ENCODE measurements at places on chromosomes 2 and 18. TPM values are rescaled to one million over a fixed set of nuclear protein-coding genes. Genes with fewer than 3 reads are reported as not detected.

The AQP12B gene
- not detected for total RNA-seq

The FAM124B gene
- 11.5 TPM for total RNA-seq

The CRYGC gene
- not detected for total RNA-seq

The GPAT2 gene
- 2.3 TPM for total RNA-seq

The TMX3 gene
- total RNA-seq = 63.9 TPM

The ERBB4 gene
- 78.7 TPM for total RNA-seq

The SLC5A7 gene
- total RNA-seq = 14.3 TPM

The SP9 gene
- total RNA-seq = 14.5 TPM

The CHST9 gene
- total RNA-seq = 7.2 TPM

The STARD7 gene
- 148 TPM for total RNA-seq

The MYO3B gene
- 1.2 TPM for total RNA-seq

The ACMSD gene
- total RNA-seq = not detected

The UGT1A4 gene
- not detected for total RNA-seq

The VWA3B gene
- 2.8 TPM for total RNA-seq

The ELOA2 gene
- not detected for total RNA-seq

The MAB21L4 gene
- total RNA-seq = not detected

The MTCL1 gene
- 18.5 TPM for total RNA-seq

The ITGA4 gene
- 5.3 TPM for total RNA-seq

The NMS gene
- not detected for total RNA-seq

The DNAH6 gene
- 16.1 TPM for total RNA-seq

The C2orf66 gene
- 0.69 TPM for total RNA-seq

The SPATA3 gene
- total RNA-seq = not detected

The NOL4 gene
- 71.3 TPM for total RNA-seq

The GCG gene
- total RNA-seq = not detected

The CPLX4 gene
- not detected for total RNA-seq

The TRIM54 gene
- total RNA-seq = not detected

The MALL gene
- 2.5 TPM for total RNA-seq

The DNAH7 gene
- 21.7 TPM for total RNA-seq

The OSBPL6 gene
- total RNA-seq = 14.1 TPM

The METTL5 gene
- total RNA-seq = 63.9 TPM

The NAT8 gene
- total RNA-seq = not detected

The POTEC gene
- total RNA-seq = 0.46 TPM

The COA5 gene
- total RNA-seq = 58.4 TPM

The XDH gene
- total RNA-seq = 0.23 TPM

The PECR gene
- total RNA-seq = 29.3 TPM

The DSC3 gene
- 0.23 TPM for total RNA-seq

The ZEB2 gene
- total RNA-seq = 82.8 TPM

The FBXO36 gene
- 12.7 TPM for total RNA-seq

The TMEM37 gene
- 0.92 TPM for total RNA-seq

The PRKAG3 gene
- total RNA-seq = not detected

The TUBA3E gene
- not detected for total RNA-seq

The RAB17 gene
- under 0.01 TPM for total RNA-seq

The KCNE4 gene
- total RNA-seq = 2.5 TPM

The SCYGR7 gene
- total RNA-seq = not detected

The DUSP19 gene
- 10.6 TPM for total RNA-seq

The GALR1 gene
- 7.8 TPM for total RNA-seq

The AMER3 gene
- 33.7 TPM for total RNA-seq

The GIGYF2 gene
- total RNA-seq = 109 TPM

The PIAS2 gene
- 69.4 TPM for total RNA-seq

The SPP2 gene
- not detected for total RNA-seq

The CAPN14 gene
- 0.69 TPM for total RNA-seq

The ADRA2B gene
- total RNA-seq = 0.46 TPM

The DSG4 gene
- total RNA-seq = not detected

The ABCG8 gene
- total RNA-seq = 1.2 TPM

The RSAD2 gene
- 3.2 TPM for total RNA-seq

The LAMA1 gene
- total RNA-seq = 22.1 TPM

The VSNL1 gene
- total RNA-seq = 128 TPM

Measured in diencephalon (tissue), 1 donor.